Astrocyte (in vitro differentiated cells and primary cell): ENCODE measurements at places on chromosomes 2 and 18. TPM values are rescaled to one million over a fixed set of nuclear protein-coding genes. Genes with fewer than 3 reads are reported as not detected.

The SLC5A7 gene
- 0.05 TPM in 1 of 2 replicates, not detected in the other for total RNA-seq

The MFSD2B gene
- total RNA-seq: 0.10 and 0.34 TPM in 2 replicates

The CD8B2 gene
- not detected in 2 replicates for total RNA-seq

The LINC00305 gene
- total RNA-seq: not detected in 2 replicates

The ING5 gene
- 15.8 and 19.7 TPM in 2 replicates for total RNA-seq

The ANO7 gene
- total RNA-seq: 5.8 and 7.1 TPM in 2 replicates

The POTEC gene
- total RNA-seq: not detected in 2 replicates

The SNORC gene
- 2.1 and 3.1 TPM in 2 replicates for total RNA-seq

The LMAN2L gene
- 19.8 and 19.9 TPM in 2 replicates for total RNA-seq

The GPR148 gene
- total RNA-seq: not detected in 2 replicates

The IL1RL1 gene
- 0.27 TPM in 1 of 2 replicates, not detected in the other for total RNA-seq

The FOXD4L1 gene
- not detected in 2 replicates for total RNA-seq

The MYOM1 gene
- total RNA-seq: 0.57 and 0.94 TPM in 2 replicates

The VWC2L gene
- total RNA-seq: not detected in 2 replicates

The C2orf15 gene
- total RNA-seq: 0.59 and 0.60 TPM in 2 replicates

The KCNG2 gene
- 0.16 TPM in 1 of 2 replicates, not detected in the other for total RNA-seq

The CAB39 gene
- total RNA-seq: 58.6 and 66.6 TPM in 2 replicates

The EMILIN2 gene
- total RNA-seq: 29.6 and 33.4 TPM in 2 replicates

The NEB gene
- total RNA-seq: 0.82 and 0.94 TPM in 2 replicates

The HOXD10 gene
- not detected in 2 replicates for total RNA-seq

The CNNM3 gene
- 5.6 and 6.5 TPM in 2 replicates for total RNA-seq

The ESPNL gene
- 0.07 TPM in 1 of 2 replicates, not detected in the other for total RNA-seq

The NEU4 gene
- 0.09 and 0.22 TPM in 2 replicates for total RNA-seq

The CDH7 gene
- total RNA-seq: 0.43 TPM in 2 replicates

The ARHGAP25 gene
- total RNA-seq: 0.30 TPM in 1 of 2 replicates, not detected in the other

The REG3G gene
- total RNA-seq: not detected in 2 replicates
